Chondrocyte (in vitro differentiated cells): ENCODE measurements at places on chromosomes 6 and 20. TPM values are rescaled to one million over a fixed set of nuclear protein-coding genes. Genes with fewer than 3 reads are reported as not detected.

Gene SPEF1
- 0.12 to 0.60 TPM in 2 of 3 replicates, not detected in the other for total RNA-seq

DNA sequence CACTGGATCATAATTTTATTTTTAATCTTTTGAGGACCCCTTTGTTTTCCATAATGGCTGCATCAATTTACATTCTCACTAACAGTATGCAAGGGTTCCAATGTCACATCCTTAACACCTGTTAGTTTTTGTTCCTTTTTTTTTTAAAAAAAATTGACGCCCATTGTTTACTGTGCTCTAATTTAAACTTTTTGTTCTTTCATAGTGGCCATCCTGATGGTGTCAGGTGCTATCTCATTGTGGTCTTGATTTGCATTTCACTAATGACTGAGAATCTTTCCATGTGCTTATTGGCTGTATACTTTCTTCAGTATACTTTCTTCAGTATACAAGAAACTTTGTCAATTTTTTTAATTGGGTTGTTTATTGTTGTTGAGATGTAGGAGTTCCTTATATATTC is 347.0 kb downstream of the RNGTT start:
- no peak overlapping the region for H3K4me3 ChIP-seq
- no peaks in the 10 kb centered on the region for H3K4me1 ChIP-seq
- H3K27me3 ChIP-seq: no peaks in the 10 kb centered on the region
- H3K36me3 ChIP-seq: peaks cover 5% of the 10 kb centered on the region
- no peak for DNase-seq
- H3K27ac ChIP-seq: no peak overlapping the region

GRCh38 chr6:151349651-151350270 is 41.6 kb downstream of the ZBTB2 start:
- H3K4me1 ChIP-seq: peaks cover 11% of the 10 kb centered on the region
- no peak overlapping the region for H3K4me3 ChIP-seq
- no peak for DNase-seq
- peaks cover 27% of the 10 kb centered on the region for H3K36me3 ChIP-seq
- no peaks in the 10 kb centered on the region for H3K27me3 ChIP-seq

- H3K36me3 ChIP-seq: no peaks in the 10 kb centered on the region
- no peak for DNase-seq
- peak overlapping the region; percentile 85 for H3K27ac ChIP-seq
- H3K4me3 ChIP-seq: peak overlapping the region; percentile 84
These were observed 15.4 kb downstream of the FOXC1 start for GRCh38 chr6:1624851-1625781.

Gene SCUBE3
- 32.7 to 96.6 TPM (median 93.0 TPM) in 3 replicates for total RNA-seq

Gene STMN3
- 7.8 to 15.0 TPM (median 7.8 TPM) in 3 replicates for total RNA-seq

Gene CLPSL2
- not detected in 3 replicates for total RNA-seq

- H3K27ac ChIP-seq: no peak within 1 kb of the TSS
- peaks cover 4% of the 10 kb centered on the region for H3K4me1 ChIP-seq
- H3K36me3 ChIP-seq: no peaks in the 10 kb centered on the region
- no peaks in the 10 kb centered on the region for H3K27me3 ChIP-seq
- peak within 1 kb of the TSS; percentile 69 for H3K4me3 ChIP-seq
These were observed at the start of gene CGAS for GRCh38 chr6:73452107-73452461. Gene CGAS (minus strand): TSS chr6:73452297. CDS start chr6:73452181, 116 bp downstream.

DNA sequence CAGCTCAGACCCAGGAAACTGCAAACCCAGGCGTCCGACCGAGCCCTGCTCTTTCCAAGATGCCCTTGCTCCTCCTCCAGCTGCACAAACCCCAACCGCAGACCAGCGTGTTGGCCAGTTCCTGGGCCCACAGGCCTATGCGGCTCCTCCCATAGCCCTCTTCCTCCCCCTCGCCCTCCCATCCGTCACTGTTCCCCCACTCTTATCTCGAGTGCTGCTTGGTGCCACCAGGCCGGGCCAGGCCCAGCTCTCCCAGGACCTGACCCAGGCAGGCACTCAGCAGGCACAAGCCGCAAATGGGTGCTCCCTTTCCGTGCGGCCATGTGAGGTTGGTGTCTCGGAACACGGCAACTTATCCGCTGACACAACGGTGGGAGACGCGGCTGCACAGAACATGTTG is 28.6 kb downstream of the ADRM1 start:
- no peak for DNase-seq
- H3K27ac ChIP-seq: no peak overlapping the region
- H3K36me3 ChIP-seq: peaks cover 17% of the 10 kb centered on the region
- no peaks in the 10 kb centered on the region for H3K4me1 ChIP-seq

DNA sequence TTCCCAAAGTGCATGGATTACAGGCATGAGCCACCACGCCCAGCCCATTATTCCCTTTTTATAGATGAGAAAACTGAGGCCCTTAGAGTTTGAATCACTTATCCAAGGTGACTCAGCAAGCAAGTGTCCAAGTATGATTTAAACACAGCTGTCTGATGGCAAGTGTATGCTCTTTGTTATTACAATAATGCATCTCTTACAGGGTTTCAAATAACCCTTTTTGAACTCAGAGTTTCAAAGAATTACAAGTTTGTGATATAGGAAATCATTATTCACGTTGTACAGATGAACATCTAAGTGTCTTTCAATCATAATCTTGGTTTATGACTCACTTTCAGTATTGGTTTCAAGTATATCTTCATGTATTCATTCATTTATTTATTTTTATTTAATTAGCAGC is 63.0 kb downstream of the CD83 start:
- H3K4me1 ChIP-seq: no peaks in the 10 kb centered on the region
- no peaks in the 10 kb centered on the region for H3K36me3 ChIP-seq
- H3K27ac ChIP-seq: no peak overlapping the region
- DNase-seq: no peak
- H3K27me3 ChIP-seq: no peaks in the 10 kb centered on the region

- peaks cover 30% of the 10 kb centered on the region for H3K4me1 ChIP-seq
- no peak overlapping the region for H3K4me3 ChIP-seq
- no peaks in the 10 kb centered on the region for H3K27me3 ChIP-seq
- H3K36me3 ChIP-seq: no peaks in the 10 kb centered on the region
- no peak overlapping the region for H3K27ac ChIP-seq
These were observed 346.8 kb upstream of the ARID1B start for GRCh38 chr6:156430386-156430785.

DNA sequence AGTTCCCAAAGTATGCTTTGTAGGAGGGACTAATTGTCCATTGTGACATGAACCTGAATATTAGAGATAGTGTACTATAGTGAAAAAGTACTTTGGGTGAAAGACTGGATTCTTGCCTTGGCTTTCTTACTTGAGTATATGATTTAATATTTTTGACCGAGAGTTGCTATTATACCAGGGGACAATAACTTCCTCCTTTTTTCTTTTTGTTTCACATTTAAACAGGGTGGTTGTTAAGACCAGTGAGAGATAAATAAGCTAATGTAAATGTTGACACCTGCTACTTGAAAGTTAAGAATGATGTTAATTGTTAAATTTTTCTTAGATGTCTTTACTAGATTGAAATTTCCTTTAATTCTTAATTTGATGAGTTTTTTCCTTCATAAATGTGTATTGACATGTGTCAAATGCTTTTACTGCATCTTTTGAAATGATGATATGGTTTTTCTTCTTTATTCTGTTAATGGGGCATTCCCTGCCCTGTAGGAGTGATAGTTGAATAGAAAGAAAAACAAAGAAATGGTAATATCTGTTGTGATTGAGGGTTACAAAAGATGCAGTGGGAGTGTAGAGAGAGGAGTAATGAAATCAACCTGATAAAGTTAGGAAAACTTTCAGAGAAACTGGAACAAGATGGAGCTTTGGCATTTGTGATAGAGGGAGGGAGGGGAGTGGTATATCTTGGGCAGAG is 48.4 kb downstream of the ZFAND3 start:
- H3K27ac ChIP-seq: peak overlapping the region; percentile 94
- peaks cover 75% of the 10 kb centered on the region for H3K4me1 ChIP-seq
- no peaks in the 10 kb centered on the region for H3K36me3 ChIP-seq

DNA sequence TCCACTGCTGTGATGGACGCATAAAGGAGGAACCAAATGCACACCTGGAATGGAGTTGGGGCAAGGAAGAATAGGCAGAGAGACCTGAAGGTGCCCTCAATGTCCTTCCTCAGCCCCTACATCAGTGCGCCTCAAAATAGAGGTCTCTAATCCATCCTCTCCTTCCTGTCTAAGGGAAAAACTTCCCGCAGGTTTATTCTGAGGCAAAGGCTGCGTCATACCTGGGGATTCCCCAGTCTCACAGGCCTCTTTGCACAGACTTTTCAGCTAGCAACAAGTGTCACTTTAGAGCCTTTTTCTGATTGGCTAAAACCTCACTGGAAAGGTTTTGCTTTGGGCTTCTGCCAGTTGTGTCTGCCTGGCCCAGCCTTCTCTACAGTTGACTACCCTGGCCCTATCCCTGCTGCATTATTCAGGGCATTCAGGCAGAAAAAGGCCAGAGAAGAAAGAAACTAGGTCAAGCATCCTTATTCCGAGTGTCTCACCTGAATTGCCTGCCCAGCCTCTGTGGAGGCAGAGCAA is 1.8 kb upstream of the HLA-DQB1 start:
- no peak overlapping the region for H3K4me3 ChIP-seq
- H3K4me1 ChIP-seq: peaks cover 4% of the 10 kb centered on the region
- no peak overlapping the region for H3K27ac ChIP-seq
- DNase-seq: no peak

DNA sequence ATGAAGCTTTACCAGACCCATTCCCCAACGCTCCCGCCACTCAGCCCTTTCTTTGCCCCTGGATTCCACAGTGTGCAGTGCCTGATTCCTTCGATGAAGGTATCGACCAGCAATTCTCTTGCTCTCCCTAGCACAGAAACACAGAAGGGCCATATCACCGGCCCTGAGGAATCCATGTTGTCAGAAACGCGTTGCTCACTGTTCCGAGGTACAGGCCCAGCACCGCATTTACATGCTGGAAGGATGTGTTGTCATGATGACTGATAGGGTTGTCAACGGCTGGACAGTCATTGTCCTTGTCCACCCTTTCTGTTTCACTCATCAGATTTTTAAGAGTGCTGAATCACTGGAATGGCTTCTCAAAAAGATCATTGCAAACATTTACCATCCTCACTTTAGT is 57.2 kb upstream of the GPR6 start:
- DNase-seq: no peak
- H3K36me3 ChIP-seq: no peaks in the 10 kb centered on the region
- H3K4me1 ChIP-seq: no peaks in the 10 kb centered on the region
- no peak overlapping the region for H3K27ac ChIP-seq

Gene ZFP57
- not detected in 3 replicates for total RNA-seq

DNA sequence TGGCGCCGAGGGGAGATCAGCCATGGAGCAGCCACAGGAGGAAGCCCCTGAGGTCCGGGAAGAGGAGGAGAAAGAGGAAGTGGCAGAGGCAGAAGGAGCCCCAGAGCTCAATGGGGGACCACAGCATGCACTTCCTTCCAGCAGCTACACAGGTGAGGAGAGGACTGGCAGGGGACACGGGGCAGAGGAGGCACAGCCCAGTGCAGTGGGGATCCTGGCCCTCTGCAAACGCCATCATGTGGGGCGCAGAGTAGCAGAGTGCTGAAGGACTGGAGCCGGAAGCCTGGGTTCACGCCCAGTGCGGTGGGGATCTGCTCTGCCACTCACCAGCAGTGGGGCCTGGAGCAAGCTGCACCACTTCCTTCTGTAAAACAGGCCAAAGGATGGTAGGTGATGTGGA is 41.1 kb upstream of the FANCE start:
- no peak overlapping the region for H3K4me3 ChIP-seq
- H3K27me3 ChIP-seq: no peaks in the 10 kb centered on the region
- no peak for DNase-seq
- peaks cover 16% of the 10 kb centered on the region for H3K36me3 ChIP-seq

DNA sequence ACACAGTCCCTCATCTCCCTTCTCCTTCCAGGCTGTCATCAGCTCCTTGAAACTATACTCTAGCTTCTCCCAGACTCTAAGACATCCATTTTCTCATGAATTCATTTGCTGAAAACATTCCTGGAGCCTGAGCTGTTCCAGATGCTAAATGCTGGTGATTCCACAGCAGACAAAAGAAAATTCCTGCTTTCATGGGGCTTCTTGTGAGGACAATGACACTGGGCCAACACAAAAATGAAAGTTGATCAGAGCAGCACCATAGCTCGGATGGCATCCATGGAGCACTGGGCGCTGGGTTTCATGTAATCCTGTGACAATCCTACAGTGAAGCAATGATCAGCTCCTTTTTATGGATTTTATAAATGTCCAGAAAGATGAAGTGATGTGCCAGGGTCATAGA is 47.4 kb upstream of the STX16 start:
- peak overlapping the region; percentile 50 for H3K27ac ChIP-seq
- H3K27me3 ChIP-seq: no peaks in the 10 kb centered on the region
- no peak overlapping the region for H3K4me3 ChIP-seq
- no peak for DNase-seq
- peaks cover 14% of the 10 kb centered on the region for H3K4me1 ChIP-seq

DNA sequence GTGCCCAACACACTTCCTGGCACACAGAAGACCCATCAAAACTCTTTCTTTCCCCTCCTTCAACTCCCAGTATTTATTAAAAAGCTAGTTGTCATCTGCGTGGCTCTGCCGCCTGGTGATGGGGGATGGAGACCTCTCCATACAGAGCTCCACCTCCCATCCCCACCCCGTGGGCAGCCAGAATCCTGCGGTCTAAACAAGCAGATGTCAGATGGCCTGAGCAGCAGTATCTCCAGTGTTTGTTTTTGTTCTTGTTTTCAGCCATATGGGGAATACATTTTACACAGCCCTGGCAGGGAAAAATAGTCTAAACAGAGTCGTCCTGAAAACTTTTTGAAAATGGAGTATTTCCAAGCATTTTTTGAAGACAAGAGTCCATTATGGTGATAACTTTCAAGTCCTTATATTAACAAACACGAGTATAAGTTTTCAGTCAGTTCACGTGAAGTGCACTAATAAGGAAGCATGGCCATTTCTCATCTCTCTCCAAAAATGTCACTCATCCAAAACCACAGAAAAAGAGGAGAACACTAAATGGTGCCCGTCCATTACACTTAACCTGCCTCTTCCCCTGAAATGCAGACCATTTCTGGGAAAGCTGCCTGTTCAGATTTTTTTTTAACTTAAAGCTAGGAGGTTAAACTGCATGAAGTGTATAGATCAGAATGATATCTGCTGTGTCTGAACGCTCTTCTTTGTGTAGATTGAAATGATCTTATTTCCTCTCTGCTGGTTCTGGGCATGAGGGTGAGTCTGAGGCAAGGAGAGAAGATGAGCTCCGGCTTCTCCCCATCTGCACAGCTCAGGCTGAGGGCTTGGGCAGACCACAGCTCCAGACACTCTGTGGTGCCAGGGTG is 91.0 kb downstream of the TCP11 start:
- no peak overlapping the region for H3K27ac ChIP-seq
- H3K4me3 ChIP-seq: no peak overlapping the region
- peaks cover 2% of the 10 kb centered on the region for H3K36me3 ChIP-seq
- no peak for DNase-seq
- peaks cover 24% of the 10 kb centered on the region for H3K4me1 ChIP-seq
- no peaks in the 10 kb centered on the region for H3K27me3 ChIP-seq

Gene RBBP8NL
- total RNA-seq: not detected in 3 replicates
